Hindlimb muscle (tissue), 1 donor: ENCODE measurements at places on chromosomes 16 and 17.

DNA sequence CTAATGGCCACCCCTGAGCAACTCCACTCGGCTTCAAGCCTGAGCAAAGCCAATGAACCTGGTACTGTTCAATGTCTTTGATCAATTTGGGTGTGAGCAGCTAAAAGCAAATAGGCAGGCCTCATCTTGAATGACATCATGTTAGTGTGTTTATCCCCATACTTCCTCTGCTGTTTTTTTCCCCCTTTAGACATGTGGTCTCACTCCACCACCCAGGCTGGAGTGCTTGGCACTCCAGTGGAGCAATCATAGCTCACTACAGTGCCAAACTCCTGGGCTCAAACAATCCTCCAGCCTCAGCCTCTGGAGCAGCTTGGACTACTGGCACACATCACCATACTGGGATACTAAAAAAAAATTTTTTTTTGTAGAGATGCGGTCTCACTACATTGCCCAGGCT is 75.4 kb downstream of the ARHGAP17 start:
- DNase-seq, result no peak

DNA sequence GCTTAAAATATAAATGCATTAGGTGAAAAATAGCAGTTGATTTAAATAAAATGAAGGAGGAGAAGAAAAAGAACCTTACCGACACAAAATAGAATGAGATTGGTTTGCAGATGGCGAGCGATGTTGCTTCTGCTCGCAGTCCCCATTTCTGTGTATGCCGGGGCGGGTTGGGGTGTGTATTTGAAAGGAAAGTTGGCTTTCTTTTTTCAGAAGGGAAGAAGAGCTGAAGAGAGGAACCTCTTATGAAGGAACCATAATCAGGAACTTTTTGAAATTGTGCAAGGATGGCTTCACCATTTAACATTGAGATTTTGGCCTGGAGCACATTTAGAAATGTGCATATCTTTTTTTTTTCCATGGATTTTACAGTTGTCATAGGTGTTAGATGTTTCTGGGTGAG is at the start of gene IGSF6:
TSS of gene IGSF6 (minus strand) at position 156 of the 400 bp plus-strand sequence. CDS start at position 146, 10 bp downstream.
- no peak for DNase-seq

DNA sequence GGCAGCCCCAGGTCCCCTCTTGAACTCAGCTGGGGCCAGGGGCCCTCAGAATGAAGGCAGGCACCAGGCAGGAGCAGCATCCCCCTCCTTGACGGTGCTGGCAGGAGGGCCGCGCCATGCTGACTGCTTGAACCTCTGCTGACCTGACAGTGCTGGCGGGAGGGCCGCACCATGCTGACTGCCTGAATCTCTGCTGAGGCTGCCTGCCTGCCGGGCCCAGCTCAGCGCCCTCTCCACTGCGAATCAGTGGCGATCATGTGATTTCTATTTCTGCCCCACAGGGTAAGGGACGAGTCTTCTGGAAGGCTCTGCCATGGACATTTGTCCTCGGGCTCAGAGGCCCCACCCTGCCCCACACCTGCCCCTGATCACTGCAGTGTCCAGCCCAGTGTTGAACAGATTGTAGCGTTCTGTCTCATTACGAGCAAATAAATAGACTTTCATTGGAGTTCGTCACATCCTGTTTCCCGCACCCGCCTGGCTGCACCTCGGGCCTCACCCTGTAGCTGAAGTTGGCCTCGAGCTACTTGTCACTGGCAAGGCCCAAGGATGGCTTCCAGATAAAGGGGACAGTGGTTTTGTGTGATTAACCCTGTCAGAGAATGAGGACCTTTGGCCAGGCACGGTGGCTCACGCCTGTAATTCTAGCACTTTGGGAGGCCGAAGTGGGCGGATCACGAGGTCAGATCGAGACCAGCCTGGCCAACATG is 8.6 kb downstream of the C16orf90 start:
- no peak for DNase-seq

DNA sequence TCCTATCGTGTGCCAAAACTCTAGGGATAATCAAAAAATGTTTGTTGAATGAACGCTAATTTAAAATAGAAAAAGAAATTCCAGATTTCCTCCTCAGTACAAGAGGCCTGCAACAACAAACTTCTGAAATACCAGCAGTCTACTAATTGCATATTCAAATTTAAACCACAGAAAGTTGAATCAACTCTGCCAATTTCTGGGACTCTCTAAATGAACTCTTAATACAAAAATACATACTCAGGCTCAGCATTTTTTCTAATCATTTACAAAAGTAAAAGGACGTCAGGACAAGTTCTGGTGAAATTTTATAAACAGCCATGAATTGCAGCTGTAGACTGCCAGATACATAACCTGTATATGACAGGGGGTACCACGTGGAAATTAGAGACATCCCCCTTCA is 49.0 kb downstream of the KANSL1 start:
- no peak for DNase-seq

DNA sequence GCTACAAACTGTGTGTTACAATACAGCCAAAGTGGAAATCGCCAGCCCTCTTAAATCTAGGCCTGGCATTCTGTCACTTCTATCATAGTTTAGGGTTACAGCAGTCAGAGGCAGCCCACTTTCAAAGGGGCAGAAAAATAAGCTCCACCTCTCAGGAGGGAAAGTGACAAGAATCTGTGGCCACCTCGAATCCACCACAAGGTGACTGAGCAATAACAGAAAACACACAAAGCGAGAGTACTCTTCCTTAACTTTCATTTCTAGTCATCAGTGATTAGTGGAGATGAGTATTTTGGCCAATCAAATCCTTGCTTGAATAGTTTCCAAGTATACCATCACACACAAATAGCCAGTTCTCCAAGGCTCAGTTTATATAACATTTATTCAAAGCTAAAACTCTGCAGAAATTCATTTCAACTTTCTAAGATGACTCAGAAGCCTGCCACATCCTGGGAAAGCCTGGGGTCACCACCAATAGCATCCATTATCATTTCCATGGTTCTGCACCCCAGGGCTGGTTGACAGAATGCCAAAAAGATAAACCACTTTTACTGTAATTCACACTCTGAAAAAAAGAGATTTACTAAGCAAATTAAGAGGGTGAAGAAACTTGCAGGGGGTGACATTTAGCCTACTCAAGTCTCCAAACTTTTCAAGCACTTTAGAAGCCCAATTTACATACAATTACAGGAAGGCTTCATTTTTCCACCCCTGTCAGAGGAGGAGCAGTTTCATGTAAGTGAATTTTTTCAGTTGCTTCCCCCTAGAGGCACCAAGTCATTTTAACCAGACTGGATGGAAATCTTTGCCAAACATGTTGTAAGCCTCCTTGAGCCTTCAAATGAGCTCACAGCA is 66.8 kb downstream of the SALL1 start:
- no peak for DNase-seq

GRCh38 chr17:77717941-77718668 is 240.4 kb upstream of the TNRC6C start:
- no peak for DNase-seq

- no peak for DNase-seq
These were observed 5.8 kb downstream of the NUP88 start for GRCh38 chr17:5413682-5414081.
